T-helper 1 cell (primary cell): ENCODE measurements at places on chromosomes 5 and 9.

DNA sequence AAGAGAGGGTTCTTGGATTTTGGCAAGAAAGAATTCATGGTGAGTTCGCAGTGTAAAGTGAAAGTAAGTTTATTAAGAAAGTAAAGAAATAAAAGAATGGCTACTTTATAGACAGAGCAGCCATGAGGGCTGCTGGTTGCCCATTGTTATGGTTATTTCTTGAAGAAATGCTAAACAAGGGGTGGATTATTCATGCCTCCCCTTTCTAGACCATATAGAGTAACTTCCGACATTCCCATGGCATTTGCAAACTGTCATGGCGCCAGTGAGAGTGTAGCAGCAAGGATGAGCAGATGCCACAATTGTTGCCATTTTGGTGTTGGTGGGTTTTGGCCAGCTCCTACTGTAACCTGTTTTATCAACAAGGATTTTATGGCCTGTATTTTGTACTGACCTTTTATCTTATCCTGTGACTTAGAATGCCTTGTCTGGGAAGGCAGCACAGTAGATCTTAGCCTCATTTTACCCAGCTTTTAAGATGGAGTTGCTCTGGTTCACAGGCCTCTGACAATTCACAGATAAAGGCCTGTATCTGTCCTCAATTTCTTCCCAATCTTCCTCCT is 1026.1 kb upstream of the DMAC1 start:
- DNase-seq: no peak

- DNase-seq: no peak
Observed at GRCh38 chr5:38888041-38888440, 42.2 kb downstream of the OSMR start.

- no peak for DNase-seq
Observed at GRCh38 chr5:103235891-103236290, 22.7 kb upstream of the MACIR start.

DNA sequence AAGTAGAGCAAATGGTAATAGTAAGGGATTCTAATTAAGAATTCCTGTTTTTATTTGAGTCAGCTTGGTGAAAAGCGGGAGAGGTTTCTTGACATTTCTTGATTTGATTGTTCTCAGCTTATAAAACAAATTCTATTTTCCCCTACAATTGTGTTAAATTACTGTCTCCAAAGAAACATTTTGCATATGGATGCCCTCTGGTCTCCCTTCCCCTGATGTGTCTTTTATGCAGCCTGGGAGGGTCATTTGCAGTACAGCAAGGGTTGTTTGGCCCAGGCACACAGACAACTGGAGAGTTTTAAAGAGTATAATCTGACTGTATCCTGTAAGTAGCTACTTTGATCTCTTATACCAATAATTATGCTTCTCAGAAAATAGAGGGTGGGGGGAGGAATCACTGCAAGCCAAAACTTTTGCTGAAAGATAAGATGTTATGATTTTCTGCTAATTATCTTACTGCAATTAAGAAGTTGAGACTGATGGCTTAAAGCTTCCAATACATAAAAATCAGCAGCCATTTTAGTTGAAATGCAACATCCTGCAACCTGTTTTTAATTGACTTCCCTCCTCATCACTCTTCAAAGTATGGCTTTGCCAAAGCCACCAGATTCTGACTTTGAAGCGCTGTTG is 204.1 kb upstream of the SEMA6A start:
- no peak for DNase-seq

GRCh38 chr5:77643654-77644370 is 5.3 kb upstream of the OTP start:
- DNase-seq: no peak

GRCh38 chr9:130480673-130481072 is 35.9 kb downstream of the ASS1 start:
- no peak for DNase-seq

DNA sequence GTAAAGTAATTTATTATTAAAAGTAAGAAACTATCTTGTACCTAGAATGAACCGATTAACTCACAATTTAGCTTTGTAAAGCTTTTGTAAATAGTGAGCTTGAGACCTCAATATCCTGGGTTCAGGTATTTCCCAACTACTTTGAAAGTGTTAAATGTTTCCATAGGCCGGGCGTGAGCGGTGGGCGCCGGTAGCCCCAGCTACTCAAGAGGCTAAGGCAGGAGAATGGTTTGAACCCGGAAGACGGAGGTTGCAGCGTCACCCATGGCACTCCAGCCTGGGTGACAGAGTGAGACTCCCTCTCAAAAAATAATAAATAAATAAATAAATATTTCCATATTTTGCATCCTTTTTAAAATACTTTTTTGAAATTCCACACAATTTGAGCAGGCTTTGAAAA is 1.5 kb upstream of the ANKH start:
- DNase-seq: no peak

- DNase-seq: peak; percentile 50
Observed at GRCh38 chr5:179801304-179802206, 5.1 kb downstream of the MGAT4B start.

- no peak for DNase-seq
Observed at GRCh38 chr5:104456122-104456521, 893.5 kb upstream of the NUDT12 start.

GRCh38 chr9:131997779-131998178 is 81.9 kb downstream of the MED27 start:
- DNase-seq: no peak

- no peak for DNase-seq
Observed at GRCh38 chr5:83919071-83920041, 198.7 kb upstream of the HAPLN1 start.
